Left colon (tissue), 2 donors: ENCODE measurements at places on chromosomes 4 and X.

DNA sequence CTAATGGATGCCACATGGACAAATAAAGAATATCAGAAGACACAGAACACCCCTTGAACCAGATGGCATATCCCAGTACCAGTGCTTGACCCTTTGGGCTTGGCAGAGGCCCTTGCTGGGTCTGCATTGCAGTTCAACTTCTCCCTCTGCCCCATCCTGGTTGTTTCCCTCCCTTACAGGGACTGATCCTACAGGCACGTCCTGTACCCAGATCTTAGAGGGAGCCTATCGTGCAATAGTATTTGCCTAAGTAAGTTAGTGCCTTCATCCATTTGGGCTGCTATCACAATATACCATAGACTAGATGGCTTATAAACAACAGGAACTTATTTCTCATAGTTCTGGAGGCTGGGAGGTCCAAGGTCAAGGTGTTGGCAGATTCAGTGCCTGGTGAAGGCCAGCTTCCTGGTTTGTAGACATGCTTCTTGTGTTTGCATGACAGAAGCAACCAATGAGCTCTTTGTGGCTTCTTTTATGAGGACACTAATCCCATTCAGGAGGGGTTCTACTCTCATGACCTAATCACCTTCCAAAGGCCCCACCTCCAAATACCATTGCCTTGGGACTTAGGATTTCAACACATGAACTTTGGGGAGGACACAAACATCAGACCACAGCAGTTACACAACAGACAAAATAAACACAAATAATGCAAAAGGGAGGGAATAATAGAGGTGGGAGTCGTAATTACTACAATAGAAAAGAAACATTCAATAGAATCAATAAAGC is 146.5 kb upstream of the MSX1 start:
- no peak for DNase-seq

GRCh38 chrX:120459309-120459708 is 9.8 kb downstream of the LAMP2 start:
- DNase-seq, result no peak

DNA sequence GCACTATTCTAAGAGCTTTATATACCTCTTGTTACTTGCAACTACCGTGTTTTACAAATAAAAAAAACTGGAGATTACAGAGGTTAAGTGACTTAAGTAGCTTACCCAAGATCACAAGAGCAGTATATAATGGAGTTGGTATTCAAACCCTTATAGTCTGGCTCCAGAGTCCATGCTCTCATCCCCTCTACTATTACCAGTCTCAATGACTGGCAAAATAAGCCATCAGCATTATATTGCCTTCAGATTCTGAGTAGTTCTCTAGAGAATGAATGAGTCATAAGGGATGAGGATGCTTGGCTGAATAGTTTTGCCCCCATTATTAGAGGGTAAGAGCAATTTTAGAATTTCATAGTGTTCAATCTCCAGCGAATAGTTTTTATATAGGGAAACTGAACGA is 170.1 kb upstream of the ATOH1 start:
- DNase-seq, result no peak

GRCh38 chr4:121712001-121712651 is 15.3 kb upstream of the ANXA5 start:
- no peak for DNase-seq

DNA sequence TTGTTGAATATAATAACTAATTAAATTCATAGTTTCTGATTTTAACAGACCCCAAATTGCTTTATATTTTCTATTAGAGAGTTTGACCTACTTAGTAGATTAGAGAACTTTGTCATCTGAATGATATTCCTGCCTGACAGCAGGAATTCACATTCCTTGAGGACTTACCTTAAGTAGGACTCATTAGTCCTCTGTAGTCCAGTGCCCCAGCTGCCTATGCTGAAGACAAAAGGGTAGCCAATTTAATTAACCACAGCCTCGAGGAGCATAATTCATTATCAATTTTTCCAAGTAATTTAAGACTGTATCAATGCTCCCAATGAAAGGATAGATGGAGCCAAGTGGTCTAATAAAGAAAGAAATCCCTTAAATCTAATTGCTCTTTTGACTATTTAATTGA is 1405.0 kb upstream of the IGFBP7 start:
- no peak for DNase-seq

GRCh38 chrX:133699023-133699728 is 283.9 kb upstream of the GPC4 start:
- no peak for DNase-seq

- DNase-seq, result no peak
These were observed 24.9 kb downstream of the APLN start for GRCh38 chrX:129629837-129630236.

- no peak for DNase-seq
These were observed 127.3 kb downstream of the TMA16 start for GRCh38 chr4:163621821-163622220.

DNA sequence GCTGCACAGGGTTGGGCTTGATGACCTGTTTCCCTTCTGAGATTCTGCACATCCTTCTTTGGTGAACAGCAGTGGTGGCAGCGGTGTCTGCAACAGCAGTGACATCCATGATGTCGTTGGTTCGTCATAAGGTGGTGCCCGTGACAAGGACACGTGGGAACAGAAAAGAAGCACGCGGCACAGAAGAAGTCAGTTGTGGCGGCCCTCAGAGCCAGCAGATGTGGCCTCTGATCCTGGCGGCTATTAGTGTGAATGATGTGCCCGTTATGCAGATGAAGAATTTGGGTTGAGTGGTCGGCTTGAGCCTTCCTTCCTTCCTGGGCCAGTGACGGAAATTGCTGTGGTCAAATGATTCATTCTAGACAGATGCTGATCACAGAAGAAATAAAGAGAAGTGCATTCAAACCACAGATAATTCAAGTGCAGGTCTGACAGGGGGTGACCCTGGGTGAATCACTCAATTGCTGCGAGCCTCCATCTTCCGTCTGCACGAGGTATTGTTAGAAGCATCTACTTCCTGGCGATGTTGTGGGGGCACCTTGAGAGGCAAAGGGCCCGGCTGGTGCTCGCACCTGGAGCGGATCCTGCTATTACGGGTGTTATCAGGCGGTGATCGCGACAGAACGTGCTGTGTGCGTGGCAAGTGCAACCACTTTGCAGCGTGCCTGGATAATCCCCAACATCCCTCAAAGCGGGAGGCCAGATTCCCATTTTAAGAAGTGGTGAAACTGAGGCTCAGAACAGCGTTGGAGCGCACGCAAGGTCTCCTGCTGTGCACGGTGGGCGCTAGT is 215.2 kb upstream of the PSAPL1 start:
- peak; percentile 46 for DNase-seq

GRCh38 chrX:45518552-45518951 is 317.9 kb upstream of the DIPK2B start:
- DNase-seq, result no peak

- DNase-seq, result no peak
These were observed 201.6 kb downstream of the CPE start for GRCh38 chr4:165580351-165580905.

DNA sequence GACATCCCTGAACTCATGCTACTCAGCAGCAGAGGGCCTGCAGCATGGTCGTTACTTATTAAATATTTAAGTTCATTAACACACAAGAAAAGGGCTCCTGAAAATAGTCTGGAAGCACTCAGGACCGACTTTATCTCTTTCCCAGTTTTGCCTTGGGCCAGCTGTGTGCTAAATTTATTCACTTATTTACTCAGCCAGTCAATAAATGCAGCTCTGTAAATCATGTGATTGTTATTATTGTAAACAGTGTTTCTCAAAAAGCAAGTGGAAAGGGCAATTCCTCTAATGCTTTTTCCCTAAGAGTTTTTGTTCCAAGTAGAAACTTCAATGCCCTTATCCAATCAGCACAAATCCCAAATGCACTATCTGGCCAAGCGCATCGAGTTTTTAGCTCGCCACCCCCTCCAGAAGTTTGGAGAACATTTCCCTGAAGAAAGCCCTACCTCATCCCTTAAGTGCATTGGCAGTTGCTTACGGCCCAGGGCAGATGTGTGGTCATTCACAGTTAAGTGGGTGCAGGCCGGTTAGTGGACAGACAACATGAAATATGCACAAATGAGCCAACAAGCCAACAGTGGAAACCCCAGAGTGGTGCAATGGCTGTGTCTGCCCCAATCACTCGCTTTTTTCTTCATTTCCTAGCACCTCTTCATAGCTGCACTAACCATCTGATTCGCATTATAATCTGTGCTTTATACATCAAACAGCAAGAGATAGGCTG is 125.8 kb downstream of the SMIM20 start:
- DNase-seq, result no peak

- DNase-seq, result no peak
These were observed 9.5 kb upstream of the GUCY1A1 start for GRCh38 chr4:155657169-155657568.

- peak; percentile 31 for DNase-seq
These were observed 132.3 kb downstream of the CBR4 start for GRCh38 chr4:168877511-168878491.

DNA sequence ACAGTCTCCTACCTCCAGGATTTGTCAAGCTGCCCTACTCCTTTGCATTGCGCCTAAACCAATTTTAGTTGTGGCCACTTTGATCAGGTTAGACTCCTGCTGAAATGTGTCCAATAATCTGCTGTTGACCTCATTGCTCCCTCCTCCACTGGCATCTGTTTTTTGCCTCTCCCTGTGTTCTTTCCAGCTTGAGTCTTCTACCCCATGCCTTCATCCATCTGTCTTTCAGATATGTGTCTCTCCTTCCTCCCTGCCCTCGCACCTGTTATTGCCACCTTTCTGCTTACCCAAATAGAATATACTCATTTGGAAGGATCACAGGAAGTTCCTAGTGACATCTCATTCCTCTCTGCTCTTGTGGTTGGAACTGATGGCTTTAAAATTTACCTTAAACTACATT is 366.6 kb upstream of the CLNK start:
- DNase-seq, result no peak

DNA sequence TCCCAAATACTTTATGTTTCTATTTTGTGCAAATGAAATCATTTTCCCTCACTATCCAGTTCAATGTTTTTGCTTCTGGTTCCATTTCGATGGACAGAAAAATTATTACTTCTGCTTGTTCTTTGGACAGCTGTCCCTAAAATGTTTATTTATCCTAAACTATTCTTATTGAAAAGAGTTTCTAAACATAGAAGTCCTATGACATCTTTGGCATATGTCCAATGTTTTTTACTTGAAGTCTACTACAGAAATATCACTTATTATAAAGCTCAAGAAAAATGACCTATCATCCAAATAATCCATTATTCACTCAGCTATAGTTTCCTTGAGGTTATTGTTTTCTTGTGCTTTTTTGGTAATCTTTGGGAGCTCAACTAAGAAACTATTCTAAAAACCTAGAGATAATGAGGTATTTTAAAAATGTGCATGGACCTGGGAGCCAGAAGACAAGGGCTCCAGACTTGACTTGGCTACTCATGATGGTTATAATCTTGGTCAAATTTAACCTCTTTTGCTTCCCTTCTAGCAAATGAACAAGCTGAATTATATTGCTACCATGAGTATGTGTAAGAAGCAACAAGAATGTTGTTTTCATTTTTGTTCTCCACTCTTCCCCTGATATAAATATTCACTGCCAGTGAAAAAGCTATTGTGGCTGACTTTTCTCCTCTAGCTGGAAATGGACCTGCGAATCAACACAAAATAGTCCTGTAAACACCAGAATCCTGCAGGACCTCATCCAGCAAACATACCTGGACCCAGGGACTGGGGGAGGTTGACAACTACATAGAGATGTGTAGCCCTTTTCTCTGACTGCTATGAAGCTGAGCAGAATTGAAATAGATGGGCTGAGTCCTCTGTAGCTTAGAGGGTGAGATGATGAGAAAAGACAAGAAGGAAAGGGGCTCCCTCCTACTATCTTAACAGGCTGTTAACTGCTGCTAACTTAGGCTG is 137.4 kb downstream of the FRYL start:
- no peak for DNase-seq

DNA sequence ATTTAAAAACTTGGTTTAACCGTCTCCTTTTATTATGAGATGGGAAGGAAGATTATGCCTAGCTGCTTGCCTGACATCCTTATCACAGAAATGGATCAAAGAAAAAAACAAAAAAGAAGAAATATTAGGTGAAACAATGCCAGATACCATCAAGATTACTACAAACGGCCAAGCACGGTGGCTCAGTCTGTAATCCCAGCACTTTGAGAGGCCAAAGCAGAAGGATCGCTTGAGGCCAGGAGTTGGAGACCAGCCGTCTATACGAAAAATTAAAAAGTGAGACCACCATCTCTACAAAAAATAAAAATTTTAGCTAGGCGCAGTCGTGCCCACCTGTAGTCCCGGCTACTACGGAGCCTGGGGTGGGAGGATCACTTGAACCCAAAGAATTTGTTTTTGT is 2.3 kb downstream of the FRYL start:
- peak; percentile 10 for DNase-seq

DNA sequence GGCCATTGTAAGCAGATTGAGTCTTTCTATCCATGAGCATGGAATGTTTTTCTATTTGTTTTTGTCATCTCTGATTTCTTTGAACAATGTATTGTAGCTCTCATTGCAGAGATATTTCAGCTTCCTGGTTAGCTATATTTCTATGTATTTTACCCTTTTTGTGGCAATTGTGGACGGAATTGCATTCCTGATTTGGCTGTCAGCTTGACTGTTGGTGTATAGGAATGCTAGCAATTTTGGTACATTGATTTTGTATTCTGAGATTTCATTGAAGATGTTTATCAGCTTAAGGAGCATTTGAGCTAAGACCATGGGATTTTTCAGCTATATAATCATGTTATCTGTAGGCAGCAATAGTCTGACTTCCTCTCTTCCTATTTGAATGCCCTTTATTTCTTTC is 154.6 kb downstream of the GUCY2F start:
- no peak for DNase-seq

GRCh38 chr4:169682372-169683047 is 62.1 kb downstream of the CLCN3 start:
- no peak for DNase-seq

GRCh38 chr4:183241322-183241640 is 78.8 kb downstream of the CLDN22 start:
- DNase-seq, result no peak

DNA sequence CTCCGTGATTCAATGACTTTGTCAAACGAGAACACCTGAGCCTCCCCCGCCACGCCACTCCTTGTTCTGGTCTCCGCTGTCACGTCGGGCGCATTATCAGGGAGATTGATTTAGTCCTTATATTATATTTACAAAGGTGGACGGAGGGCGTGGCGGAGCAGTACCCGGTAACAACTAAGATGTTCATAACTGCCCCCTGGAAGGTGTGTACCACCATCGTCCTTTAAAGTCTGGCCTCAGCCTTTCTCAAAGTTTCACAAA is 284.2 kb downstream of the PACRGL start:
- DNase-seq, result peak; percentile 27

- DNase-seq, result no peak
These were observed 1.3 kb upstream of the HAND2 start for GRCh38 chr4:173531086-173531965.

GRCh38 chr4:173525118-173526011 is 4.7 kb downstream of the HAND2 start:
- DNase-seq, result no peak

- no peak for DNase-seq
These were observed 34.9 kb downstream of the ACSL1 start for GRCh38 chr4:184790826-184791225.

DNA sequence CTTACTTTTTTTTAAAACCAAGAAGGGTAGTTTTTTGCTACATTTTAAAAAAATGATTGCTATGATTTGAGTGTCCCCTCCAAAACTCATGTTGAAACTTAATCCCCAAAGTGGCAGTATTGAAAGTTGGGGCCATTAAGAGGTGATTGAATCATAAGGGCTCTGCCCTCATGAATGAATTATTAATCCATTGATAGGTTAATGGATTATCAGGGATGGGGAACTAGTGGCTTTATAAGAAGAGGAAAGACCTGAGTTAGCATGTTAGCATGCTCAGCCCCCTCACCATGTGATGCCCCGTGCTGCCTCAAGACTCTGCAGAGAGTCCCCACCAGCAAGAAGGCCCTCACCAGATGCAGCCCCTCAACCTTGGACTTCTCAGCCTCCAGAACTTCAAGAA is 31.0 kb downstream of the SMIM43 start:
- DNase-seq, result no peak
